ENCODE measurements at places on chromosomes 4 and X. TPM values are rescaled to one million over a fixed set of nuclear protein-coding genes. Genes with fewer than 3 reads are reported as not detected.

The SMIM10 gene
- total RNA-seq, result 1.0 TPM

The MAGEA12 gene
- not detected for total RNA-seq

GRCh38 chrX:145821291-145821897 lies 3.8 kb downstream of the SLITRK2 start:
- no peak for DNase-seq

DNA sequence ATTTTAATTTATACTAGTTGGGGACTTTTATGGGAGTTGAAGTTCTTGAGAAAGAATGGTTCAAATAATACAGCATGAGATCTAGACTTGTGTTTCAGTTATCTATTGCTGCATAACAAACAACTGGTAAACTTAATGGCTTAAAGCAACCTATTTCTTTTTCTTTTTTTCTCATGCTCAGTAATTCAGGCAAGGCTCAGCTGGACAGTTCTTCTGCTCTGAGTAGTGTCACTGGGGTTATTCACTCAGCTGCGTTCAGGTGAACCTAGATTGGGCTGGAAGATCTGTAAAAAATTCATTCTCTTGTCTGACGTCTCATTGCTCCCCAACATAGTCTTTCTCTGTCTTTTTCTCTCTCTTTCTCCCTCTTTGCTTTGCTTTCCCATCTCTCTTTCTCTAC lies 291.7 kb downstream of the GBA3 start:
- no peak for DNase-seq
